Vagina (tissue), 2 donors: ENCODE measurements at places on chromosomes 2 and 18.

DNA sequence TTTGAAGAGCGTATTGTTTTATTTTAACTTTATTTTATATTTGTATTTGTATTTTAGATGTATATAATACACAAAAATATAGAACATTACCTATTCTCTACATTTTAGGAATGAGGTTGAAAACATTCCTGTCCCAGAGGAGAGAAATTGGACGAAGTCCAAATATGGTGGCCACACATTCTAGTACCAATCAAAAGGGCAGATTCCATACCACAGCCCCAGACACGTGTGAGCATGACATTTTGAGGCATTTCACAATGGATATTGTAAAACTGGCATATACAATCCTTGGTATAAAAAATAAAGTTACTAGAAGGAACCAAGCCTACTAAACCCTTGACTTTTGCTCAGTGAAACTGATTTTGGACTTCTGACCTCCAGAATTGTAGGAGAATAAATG lies 50.6 kb downstream of the C2orf76 start:
- no peak for DNase-seq

DNA sequence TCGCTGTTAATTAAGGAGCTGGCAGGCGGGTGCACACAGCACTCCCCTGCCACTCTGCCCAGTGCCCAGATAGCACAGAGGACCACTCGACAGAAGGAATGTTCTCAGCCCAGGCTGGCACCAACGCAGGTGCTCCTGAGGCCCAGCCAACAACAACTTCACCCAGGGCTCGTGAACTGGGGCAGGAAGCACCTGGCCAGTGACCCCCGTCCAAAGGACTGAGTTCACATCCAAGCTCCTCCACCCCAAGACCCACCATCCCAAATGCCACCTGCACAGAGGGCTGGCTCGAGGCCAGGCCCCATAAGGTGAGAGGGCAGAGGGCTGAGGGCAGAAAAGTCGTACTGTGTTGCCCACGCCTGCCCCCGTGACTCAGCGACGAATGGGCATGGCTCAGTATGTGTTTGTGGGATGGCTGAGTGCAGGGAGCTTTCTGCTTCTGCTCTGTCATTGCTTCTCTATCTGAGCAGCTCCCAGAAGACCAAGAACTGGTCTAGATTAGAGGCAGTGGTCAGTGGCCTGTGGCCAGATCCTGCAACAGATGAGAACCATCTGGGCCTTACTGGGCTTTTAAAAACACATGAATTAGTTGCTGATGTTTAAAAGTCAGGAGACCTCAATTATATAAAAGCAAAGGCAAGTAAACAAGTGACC lies 68.4 kb downstream of the POLR1A start:
- DNase-seq: no peak

- DNase-seq: no peak
Measured at GRCh38 chr2:11359865-11360264, 15.4 kb upstream of the ROCK2 start.

DNA sequence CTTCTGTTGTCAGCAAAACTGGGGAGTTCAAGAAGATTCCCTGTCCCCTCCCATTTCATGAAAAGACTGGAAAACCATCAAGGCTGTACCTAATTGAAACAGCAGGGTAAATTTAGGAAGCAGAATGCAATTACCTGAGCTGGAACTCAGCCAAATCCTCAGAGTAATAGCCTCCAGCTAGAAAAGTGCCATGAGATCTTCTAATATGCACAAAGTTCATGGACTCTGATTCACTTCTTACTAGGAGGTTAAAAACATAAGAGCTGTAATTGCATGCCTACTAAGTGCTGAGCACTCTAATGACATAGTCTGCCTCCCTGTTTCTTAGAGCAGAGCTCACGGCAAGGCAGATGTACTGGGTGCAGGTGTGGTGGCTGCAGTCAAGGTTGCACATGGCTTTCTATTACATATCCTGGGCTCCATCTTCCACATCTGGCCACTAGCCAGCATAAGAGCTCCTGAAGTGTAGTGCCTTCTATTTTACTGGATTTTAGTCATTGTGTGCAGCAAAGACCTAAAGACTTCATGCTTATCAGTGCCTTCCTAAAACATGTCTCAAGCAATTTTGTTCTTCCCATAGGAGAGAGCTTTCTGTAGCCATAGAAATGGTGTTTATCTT lies 341.7 kb downstream of the PTPRM start:
- DNase-seq: no peak

- DNase-seq: no peak
Measured at GRCh38 chr2:197873293-197873701, 68.9 kb downstream of the PLCL1 start.

- DNase-seq: no peak
Measured at GRCh38 chr2:67883316-67884087, 179.3 kb downstream of the C1D start.

- peak; percentile 77 for DNase-seq
Measured at GRCh38 chr2:2881499-2881898, 496.1 kb downstream of the EIPR1 start.

DNA sequence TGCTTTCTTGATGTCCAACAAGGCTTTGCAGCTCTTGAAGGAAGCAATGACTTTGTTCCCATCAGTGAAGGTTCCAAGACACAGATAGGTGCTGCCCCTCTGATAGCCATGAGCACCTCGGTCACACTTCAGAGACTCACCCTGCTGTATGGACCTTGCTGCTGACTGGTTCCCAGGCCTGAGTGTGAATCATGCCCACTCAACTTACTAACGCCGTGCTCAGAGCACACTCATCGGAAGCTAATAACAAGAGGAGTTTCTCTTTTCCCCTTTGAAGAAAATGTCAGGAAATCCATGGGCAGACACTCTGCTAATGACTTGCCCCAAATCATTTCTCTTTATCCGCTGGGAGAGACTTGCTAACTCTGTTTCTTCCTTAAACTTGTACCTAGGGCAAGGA lies 83.8 kb upstream of the ARL4C start:
- DNase-seq: no peak

DNA sequence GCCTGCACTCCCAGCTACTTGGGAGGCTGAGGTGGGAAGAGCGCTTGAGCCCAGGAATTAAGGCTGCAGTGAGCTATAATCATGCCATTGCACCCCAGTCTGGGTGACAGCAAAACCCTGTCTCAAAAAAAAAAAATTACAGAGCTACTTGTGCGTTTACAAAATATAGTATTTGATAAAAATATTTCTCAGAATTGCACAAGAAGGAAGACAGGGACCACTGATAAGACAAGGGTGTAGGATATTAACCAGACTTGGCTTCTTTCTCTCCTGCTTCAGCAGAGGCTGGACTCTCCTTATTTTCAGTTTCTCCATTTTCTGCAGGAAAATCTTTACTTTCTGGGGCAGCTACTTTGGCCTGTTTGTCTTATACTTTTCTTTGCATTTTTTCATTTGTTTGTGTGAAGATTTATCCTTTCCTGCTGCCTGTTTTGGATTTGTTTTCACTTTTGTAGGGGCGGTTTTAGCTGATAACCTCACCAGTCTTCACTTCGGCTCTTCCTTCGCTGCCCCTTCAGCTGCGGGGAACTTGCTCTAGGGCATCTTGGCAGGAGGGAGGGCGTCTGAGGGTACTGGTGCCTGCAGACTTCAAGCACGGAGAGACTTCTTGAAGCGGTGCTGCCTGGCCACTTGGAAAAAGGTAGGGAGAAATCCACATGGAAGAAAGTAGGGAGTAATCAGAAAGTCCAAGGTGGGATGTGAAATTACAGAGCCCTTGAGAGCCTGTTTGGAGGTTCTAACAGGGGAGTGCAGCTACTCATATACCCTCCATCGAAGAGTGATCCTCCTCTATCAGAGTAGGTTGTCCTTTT lies 14.9 kb upstream of the ZDBF2 start:
- DNase-seq: no peak

GRCh38 chr2:85011098-85011497 lies 40.1 kb downstream of the KCMF1 start:
- no peak for DNase-seq

- DNase-seq: no peak
Measured at GRCh38 chr18:67433971-67434370, 82.5 kb downstream of the DSEL start.

- DNase-seq: no peak
Measured at GRCh38 chr2:61335187-61335586, 135.7 kb downstream of the USP34 start.

DNA sequence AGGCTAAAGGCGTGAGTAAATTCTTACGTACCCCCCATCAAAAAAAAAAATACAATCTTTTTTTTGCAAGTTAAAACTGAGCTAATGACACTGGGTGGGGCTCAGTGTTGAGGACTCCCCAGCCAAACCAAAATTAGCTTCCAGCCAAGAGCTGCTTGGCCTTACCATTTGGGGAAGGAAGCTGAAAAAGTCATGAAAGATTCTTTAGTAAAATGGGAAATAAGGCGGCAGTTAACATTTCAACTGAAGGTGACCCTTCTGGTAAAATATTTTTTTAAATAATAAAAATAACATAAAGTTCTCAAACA lies 16.4 kb downstream of the SMAD7 start:
- no peak for DNase-seq

- no peak for DNase-seq
Measured at GRCh38 chr2:226707499-226707898, 92.1 kb downstream of the IRS1 start.

GRCh38 chr2:166365803-166366420 lies 9.8 kb downstream of the SCN9A start:
- no peak for DNase-seq

DNA sequence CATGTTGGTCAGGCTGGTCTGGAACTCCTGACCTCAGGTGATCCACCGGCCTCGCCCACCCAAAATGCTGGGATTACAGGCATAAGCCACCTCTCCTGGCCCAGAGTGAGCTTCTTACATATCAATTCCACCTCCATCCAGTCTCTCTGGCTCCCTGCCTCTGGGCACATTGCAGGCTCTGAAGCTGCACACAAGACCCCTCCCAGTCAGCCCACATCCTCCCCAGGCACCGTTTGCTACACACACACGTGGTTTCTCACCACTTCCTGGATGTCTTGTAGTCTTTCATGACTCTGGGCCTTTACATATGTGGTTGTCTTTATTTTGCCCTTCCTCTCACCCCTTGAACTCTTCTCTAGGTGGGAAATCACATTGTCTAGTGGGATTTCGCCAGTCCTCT lies 64.0 kb upstream of the CABLES1 start:
- no peak for DNase-seq

DNA sequence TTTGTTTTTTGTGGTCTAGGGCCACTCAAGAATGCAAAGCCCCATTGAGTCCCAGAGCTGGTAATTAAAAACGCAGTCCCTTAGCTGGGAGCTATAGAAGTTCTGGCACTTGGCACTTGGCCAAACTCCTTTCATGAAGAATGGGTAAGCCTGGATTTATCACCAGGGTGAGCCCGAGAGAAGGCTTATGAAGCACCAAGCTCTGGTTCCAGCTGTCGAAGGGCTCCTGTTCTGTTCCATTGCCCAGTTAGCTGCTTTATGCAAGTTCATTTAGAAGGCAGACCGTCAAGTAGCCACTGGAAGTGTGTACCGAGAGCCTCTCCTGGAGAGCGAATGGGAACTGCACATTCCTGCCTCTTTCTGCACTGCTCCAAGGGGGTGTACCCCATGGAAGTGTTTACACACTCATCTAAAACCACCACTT lies 14.2 kb downstream of the ECEL1 start:
- no peak for DNase-seq

DNA sequence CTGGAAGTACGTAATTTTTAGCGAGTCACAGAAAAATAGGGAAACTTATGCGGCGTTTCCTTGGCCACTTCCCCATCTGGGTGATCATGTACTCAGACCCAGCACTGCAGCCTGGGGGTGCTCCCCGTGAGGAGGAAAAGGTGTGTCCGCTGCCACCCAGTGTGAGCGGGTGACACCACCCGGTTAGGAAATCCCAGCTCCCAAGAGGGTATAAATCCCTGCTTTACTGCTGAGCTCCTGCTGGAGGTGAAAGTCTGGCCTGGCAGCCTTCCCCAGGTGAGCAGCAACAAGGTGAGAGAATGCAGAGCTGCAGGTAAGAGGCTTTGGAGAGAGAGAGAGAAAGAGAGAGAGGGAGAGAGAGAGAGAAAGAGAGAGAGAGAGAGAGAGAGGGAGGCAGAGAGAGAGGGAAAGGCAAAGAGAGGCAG lies at the start of gene IL1R2:
Gene IL1R2 (plus strand): TSS at position 240 of the 425 bp plus-strand sequence. CDS start 16,616 bp downstream, outside the sequence.
- no peak for DNase-seq

DNA sequence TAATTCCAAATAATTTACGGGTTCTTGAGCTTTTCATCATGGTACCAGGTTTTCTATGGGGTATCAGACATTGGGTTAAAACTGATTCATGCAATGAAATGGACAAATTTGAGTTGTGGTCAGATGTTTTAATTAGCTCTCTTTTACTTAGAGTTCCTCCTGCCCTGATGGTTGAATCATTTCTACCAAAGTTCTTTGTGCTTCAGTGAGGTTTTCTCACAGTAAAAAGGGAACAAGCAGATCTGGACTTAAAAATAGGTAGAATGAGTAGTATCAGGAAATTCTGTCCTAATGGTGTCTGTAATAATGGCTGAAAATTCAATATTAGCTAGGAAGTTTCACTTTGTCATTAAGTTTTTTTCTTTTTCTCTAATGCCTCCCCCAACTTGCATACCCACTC lies 159.7 kb upstream of the LRRTM1 start:
- DNase-seq: no peak

DNA sequence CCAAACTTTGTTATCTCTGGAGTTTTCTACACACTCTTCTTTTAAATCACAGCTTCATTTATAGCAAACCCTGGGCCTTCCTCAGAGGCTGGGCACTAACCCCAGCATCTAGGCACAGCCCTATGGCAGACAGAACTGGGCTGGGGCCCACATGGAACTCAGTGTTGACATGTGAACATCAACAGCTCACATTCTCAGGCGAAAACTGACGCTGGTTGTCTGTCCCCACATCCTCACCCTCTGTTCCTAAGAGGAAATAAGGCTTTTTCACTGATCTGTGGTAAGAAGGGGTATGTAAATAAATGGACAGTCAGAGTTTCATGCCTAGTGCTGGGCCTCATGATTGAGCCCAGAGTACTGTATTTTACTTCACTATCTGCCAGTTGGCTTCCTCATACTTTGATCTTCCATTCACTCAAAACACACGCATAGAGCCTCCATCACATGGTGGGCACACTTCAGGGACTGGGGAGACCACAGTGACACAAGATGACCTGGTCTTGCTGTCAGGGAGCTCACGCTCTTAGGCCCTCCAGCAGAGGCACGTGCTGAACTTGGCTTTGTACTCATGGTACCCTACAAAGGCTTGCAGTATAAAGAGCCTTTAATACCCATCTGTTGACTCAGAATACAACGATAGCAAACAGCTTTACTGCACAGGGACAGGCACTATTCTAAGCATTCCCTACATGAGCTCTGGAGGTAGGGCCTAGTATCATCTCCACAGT lies 43.0 kb downstream of the EFEMP1 start:
- DNase-seq: no peak
